ENCODE measurements at places on chromosomes 13 and 19. TPM values are rescaled to one million over a fixed set of nuclear protein-coding genes. Genes with fewer than 3 reads are reported as not detected.

Gene CEACAM1
- polyA plus RNA-seq = 0.03 TPM

Gene CYP4F2
- not detected for polyA plus RNA-seq

GRCh38 chr19:49930483-49931011 lies 1.2 kb upstream of the NUP62 start:
- no peak for DNase-seq

- DNase-seq = peak; percentile 62
Measured at GRCh38 chr13:36297366-36298338, at the start of gene CCDC169. TSS of gene CCDC169 (minus strand) at chr13:36297814. CDS start at chr13:36297719, 95 bp downstream.

DNA sequence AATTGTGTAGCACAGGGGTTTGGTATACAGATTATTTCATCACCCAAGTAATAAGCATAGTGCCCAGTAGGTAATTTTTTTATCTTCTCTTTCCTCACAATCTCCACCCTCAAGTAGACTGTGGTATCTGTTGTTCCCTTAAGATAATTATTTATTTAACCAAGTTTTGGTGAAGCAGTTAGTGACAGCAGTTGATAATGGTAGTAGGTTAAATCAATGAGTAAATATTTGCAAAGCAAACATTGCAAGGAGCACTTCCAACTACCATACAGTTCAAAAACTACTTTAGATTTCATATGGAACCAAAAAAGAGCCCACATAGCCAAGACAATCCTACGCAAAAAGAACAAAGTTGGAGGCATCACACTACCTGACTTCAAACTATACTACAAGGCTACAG lies 291.8 kb downstream of the KCTD12 start:
- no peak for DNase-seq

DNA sequence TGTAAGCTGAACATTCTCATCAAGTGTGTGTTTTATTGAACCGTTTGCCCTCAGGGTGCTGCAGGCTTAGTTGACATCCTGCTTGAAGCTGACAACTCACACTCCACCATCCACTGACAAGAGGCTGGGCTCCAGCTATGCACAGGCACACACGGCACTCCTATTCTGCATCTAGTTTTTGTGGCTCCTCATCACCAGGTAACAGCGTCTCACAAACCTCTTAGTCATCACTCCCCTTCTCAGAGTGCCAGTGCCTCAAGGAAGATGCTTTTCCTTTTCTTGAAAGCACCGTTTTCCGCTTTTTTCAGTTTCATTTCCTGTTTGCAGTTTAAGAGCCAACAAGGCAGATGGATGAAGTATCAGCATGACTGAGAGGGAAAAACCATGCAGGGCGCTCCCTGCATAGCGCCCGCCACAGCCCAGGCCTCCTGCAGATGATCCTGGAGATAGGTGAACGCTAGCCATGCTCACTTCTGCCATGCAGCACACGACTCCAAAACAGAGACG lies 491.2 kb downstream of the COG6 start:
- DNase-seq = no peak

GRCh38 chr13:51191743-51192142 lies 30.5 kb upstream of the FAM124A start:
- DNase-seq = no peak

Gene PRSS57
- polyA plus RNA-seq = not detected

Gene PRKCSH
- polyA plus RNA-seq = 110 TPM

DNA sequence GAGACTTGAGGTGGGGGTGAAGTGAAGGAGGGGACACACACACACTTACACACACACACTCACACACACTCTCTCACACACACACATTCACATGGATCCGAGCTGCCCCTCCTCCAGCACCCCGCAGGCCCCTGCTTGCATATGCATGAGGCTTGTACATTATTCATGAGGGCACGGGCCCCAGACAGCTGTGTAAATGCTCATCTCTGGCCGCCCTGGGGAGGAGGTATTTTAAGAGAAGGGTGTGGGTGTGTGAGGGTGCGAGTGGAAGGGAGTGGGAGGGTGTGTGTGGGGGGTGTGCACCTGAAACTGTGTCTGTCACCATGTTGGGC lies 2.4 kb downstream of the NCAN start:
- no peak for DNase-seq

DNA sequence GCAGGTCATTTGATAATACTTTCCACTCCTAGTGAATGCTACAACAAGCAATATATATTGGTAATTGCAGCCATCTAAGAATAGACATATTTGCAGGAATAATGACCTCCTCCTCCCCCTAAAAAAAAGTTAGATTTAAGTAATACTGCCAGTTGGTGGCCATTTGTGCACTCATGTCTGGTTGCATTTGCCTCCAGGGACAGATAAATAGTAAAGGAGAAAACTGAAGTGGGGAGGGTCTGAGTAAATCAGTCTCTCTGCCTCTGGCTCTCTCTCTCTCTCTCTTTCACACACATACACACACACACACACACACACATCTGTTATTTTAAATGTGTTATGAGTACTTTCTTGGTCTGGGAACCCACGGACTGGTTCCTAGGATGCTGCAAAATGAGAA lies 125.5 kb upstream of the UQCRFS1 start:
- no peak for DNase-seq

DNA sequence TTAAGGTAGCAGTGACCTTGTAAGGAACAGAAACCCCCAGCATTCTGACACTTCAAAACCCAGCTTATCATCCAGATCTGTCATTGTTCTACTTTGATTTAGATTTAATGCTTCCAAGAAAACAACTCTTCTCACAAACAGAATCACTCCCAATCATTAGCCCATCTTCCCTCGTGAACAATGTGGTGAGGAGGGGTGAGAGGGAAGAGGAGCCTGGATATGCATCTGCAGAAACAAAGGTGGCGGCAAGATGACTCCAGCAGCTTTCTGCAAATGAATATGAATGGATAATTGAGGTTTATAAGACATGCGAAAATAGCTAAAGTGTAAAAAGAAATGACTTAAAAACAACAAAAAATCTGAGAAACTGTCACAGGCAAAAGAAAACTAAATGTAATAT lies 859.9 kb upstream of the SLC10A2 start:
- no peak for DNase-seq

DNA sequence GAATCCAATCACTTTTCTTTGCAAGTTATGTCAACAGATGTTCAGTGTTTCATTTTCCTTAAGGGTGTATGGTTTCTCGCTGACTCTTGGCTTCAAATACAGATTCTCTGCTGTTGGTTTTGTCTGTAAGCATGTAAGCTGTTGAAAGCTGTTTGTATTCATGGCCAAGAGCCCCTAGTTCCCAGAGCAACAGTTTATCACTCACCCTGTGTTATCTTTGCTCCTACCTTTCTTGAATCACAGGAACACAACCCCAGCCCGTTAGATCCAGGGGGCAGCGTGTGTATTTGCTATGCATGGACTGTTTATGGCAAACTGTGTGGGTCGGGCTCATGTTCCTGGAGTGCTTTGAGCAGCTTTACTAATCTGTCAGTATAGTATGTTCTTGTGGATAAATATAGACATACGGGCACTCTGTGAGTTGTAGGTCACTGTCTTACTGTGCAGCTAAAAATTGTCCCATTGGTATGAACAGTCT lies 28.9 kb downstream of the FRY start:
- DNase-seq = no peak

- DNase-seq = no peak
Measured at GRCh38 chr19:28258829-28259228, 954.1 kb downstream of the UQCRFS1 start.

- DNase-seq = no peak
Measured at GRCh38 chr13:34914416-34914815, 27.7 kb upstream of the NBEA start.

- no peak for DNase-seq
Measured at GRCh38 chr13:36432106-36432544, at the start of gene CCNA1. TSS of gene CCNA1 (plus strand) at chr13:36432495. CDS start at chr13:36433057, 562 bp downstream.

DNA sequence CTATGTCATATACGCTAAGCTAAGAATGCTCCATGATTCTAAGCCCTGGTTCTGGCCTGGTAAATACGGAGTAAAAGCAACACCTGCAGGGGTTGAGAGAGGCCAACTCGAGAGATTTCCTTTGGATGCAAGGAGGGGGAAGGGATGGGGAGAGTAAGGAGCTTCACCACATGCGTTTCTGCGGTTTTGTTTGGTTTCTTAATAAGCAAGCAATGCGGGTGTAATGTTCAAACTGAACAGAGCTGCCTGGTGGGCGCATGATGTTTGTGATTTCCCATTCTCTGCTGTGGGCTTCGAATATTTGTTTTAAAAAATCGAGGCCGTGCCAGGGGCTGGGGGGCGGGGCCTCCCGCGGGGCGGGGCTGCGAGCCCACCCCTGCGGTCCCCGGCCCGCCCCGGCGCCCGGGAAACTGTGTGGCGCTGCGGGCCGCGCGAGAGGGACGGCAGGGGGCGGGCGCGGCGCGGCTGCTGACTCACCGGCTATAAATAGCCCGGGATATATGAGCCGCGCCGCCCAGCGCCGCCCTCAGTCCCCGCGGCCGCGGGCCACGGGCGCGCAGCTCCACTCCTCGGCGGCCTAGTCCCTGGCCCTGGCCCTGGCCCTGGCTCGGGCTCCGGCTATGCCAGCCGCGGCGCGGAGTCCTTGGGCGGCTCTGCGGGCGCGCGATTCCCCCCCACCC lies 5.1 kb downstream of the BBC3 start:
- peak; percentile 87 for DNase-seq
